Stimulated activated CD8-positive, alpha-beta memory T cell treated with anti-CD3 and anti-CD28 coated beads, Interleukin-12 subunit alpha, Interleukin-12 subunit beta, amount 100 ng/mL, for 4 hours (primary cell): ENCODE measurements at places on chromosomes 6 and 20.

GRCh38 chr6:152746172-152746553 lies 4.4 kb upstream of the VIP start:
- no peak for DNase-seq

DNA sequence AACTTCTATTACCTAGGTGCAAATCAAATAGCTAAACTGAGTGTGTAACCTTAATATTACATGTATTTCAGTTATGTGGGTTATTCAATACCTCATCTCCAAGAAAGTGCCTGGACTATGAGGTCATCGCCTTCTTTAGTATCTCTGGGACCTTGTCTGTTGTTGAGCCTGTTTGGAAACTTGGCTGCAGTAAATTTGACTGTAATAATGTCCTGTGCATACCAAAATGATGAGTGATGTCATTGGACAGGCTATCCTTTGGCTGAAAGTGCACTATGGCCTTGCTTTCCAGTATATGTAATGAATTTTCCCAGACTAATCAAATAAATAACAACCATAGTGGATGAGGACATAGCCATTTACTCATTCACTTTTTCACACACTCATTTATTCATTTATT lies 455.1 kb downstream of the ADGRB3 start:
- no peak for DNase-seq

GRCh38 chr6:41878246-41878645 lies 16.9 kb downstream of the USP49 start:
- DNase-seq = no peak

DNA sequence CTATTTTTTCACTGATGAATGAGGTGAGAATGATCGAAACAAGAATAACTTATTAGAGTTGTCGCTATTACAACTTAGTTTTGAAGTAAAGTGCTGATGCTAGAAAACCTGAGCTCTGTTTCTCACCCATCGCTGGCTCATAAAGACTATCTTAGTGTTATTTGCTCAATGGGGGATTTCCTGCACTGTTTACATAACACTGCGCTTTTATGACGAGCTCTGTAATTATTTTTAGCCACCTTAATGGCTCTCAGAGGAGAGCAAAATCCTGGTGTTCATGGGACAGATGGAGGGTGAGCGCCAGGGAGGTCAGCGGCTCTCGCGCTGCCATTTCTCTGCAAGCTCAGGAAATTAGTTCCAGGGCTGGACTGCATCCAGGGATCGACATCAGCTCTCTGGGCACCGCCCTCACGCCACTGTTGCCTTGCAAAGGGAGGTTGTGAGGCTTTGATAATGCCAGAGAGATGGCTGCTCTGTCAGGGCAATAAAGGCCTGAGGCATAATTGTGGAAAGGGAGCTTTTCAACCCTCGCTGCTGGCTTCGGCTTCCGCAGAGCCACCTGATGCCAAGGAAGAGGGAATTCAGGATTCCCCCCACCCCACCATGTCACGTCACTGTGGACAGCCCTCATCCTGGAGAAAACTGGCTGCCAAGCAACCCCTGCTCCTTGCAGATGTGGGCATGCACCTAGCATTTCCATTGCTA lies 72.0 kb downstream of the DACT2 start:
- no peak for DNase-seq

GRCh38 chr20:13458860-13459451 lies 179.8 kb downstream of the TASP1 start:
- no peak for DNase-seq

GRCh38 chr6:79670789-79671188 lies 39.7 kb downstream of the SH3BGRL2 start:
- no peak for DNase-seq

- DNase-seq = no peak
Observed at GRCh38 chr20:46696791-46697279, 7.6 kb upstream of the TP53RK start.

DNA sequence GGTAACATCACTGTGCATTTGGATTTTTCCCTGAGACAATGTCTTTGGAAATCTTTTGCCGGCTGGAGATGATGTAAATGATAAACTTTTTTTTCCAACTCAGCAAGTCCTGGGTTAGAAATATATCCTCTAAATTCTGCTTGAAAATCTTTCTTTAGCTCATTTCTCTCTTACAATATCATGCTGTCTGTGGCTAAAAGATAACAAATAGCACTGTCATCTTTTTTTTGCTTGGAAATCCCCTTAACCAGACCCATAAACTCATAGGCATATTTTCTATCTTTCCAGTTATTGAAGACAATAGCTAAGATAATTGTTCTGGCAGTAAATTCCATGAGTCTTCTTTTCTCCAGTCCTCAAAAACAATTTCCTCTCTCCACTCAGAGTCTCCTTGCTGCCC lies 481.5 kb downstream of the NKAIN2 start:
- DNase-seq = no peak

DNA sequence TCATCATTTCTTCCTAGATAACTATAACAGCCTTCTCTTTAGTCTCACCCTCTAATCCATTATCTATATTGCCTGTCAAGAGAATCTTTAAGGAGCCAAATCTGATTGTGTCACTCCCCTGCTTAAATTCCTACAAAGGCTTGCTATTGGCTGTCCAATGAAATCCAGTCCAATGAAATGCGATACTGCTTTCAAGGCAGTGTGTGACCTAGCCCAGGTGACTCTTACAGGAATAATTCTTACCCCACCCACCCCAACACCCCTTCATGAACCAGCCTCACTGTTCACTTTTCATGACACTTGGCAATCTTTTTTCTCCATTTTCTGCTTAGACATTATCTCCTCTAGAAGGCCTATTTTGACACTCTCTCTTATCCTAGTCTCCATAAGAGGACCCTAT lies 163.3 kb upstream of the MARCKS start:
- DNase-seq = no peak

DNA sequence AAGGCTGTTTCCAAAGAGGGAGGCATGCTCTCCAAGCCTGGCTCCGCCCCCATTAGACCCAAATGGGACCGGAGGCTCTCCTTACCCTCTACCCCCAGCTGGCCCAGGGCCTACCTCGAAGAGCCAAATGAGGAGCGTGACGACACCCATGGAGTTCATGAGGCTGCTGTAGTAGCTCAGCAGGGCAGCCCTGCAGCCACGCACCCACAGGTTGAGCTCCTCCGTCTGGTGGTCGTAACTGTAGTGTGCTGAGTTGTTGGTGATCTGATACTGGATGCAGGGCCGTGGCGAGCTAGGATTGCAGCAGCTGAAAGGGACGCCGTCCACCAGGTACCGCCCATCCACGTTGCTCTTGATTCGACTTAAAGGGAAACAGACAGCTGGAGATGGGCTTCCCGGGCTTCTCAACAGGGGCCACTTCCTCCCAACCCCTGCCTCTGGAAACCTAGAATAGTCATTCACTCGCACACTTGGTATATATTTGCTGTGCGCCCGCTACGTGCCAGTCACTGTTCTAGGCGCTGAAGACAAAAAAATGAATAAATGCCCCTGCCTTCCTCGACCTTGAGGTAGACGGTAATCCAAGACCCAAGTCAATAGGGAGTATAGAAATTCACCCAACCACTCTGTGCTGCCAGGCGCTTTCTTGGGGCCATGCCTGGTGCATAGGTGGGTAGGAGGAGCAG lies 18.0 kb downstream of the PRPH2 start:
- DNase-seq = no peak

DNA sequence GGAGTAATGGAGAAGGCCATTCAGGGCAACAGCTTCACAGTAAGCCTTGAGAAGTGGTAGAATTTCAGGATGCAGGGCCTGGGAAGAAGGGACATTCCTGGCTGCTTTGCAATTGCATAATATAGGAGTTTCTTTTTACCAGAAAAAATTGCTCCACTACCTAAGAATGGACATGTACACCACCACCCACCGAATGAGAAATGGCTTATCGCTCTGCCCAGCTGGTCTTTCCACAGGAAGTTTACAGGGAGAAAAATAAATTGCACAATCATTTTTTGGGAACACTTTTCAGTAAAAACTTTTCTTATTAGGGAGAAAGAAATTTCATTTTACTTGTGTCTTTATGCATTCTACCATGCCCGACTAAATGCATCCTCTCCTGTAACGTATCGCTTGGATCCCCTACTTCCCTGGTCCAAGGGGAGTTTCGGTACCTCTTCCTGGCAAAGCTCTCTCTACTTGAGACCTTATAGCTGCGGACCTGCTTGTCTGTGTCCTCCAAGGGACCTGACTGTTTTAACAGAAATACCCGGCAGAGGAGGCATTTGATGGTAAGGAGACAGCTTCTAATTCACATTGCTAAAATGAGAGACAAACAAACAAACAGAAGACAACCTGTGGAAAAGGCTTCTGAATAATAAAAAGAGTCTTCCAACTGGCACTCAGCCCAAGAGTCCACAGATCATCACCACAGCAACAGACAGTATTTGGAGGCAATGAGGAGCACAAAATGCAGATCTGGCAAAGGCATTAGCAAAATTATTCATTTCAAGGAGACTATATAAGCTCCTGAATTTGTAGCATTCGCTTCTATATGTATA lies 54.2 kb downstream of the MAP3K5 start:
- DNase-seq = no peak

- no peak for DNase-seq
Observed at GRCh38 chr6:112337209-112337638, 9.9 kb upstream of the RFPL4B start.

DNA sequence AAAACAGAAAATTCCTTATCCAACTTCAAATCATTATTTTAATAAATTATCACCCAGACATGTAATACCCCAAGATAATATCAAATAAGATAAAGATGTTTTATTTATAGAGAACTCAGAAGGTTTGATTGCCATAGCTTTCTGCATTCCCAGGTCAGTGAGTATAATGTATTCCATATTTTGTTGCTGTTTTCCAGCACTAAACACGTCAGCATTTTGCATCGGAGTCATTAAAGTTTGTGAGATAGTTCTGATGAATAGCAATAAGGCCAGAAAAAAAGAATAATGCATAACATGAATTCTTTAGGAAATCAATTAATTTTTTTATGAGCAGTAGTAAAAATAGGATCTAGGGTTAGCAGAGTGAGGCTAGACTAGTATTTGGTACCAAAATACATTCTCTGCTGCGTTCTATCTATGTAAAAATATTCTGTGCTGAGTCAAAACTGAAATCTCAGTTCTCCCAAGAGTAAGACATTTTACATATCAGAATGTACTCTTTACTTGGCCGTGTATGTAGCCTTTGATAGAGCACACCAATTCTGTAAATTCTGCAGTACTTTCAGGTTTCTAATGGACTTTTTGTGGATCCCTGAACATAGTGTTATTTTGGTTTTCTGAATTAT lies 269.9 kb upstream of the AGPAT4 start:
- no peak for DNase-seq

GRCh38 chr20:10769700-10770099 lies 95.9 kb upstream of the JAG1 start:
- no peak for DNase-seq

DNA sequence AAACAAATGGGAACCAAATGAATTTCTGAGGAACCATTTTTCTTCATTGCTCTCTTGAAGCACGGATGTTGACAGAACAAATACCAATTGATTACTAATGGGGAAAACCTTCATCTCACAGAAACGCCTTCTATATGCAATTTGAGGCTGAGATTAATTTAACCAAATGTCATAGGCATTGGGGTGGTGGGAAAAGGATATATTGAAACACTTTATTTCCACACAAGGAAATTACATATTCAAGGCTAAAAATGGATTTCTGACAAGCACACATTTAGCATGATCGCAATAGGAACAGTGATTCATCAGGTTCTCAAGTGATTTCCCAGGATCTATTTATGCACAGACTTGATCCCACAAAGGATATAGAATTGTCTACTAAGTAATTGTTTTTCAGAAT lies 88.9 kb downstream of the COL12A1 start:
- no peak for DNase-seq

DNA sequence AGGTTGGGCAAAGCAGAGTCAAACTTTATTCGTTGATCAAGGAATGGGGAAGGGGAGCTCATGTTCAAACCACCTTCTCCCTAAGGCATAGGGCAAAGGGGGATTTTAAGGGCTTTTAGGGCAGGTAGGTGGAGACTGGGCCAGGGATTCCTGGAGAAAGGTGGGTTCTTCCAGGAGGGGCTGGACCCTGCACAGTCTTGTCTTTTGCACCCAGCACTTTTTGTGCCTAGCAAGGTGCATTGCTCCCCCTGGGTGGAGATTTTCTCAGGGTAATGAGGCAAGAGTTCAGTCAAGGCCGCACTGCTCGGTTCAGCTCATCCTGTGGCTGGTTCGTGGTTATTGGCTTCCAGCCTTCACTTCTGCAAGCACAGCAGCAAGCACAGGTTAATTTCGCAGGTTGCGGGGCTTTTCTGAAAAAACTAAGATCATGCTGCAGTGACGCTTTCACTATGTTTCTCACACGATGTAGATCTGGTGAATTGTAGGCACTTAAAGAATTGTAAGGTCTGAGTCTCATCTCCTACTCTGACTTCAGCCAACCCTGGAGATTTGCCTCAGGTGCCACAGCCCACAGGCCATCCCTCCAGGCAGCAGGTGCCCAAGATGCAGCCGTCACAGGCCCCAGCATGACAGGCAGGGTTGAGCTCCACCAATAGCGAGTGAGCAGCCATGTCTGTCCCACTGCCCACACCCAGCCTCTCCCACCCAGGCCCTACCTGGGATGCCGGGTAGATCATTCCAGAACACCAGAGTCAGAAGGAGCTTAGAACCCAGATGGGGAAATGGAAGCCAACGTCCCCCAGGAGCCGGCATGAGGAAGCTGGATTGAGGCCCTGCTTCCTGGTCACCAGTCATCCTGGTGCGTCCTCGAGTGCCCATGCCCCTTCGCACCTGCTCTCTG lies 37.1 kb downstream of the SUN5 start:
- DNase-seq = no peak

GRCh38 chr6:166540631-166541331 lies 45.7 kb downstream of the RAMACL start:
- DNase-seq = peak; percentile 49

- no peak for DNase-seq
Observed at GRCh38 chr6:73803562-73804241, 107.7 kb downstream of the CD109 start.

- DNase-seq = no peak
Observed at GRCh38 chr20:51535075-51535386, 7.5 kb downstream of the NFATC2 start.

DNA sequence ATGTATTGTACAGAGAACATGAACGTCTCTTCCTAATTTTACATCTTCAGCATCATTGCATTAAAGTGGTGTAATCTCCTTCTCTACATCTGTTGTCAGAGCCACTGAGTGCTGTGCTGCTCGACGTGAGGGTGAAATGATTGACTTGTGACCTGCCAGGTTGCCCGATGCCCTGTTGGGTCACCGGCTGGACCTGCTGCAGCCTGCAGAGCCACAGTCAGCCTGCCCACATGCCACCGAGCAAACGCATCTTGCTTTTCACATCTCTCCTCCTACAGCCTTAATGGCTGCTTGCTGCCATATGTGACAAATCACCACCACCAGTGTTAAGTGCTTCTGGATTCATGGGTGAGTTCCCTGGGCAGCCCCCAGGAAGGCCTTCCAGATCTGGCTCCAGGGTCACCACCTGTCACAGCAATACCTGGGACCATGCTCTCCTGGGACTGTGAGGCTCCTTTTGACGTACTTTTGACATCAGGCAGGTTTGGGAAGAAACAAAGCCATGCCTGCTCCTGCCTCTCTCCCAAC lies 80.3 kb downstream of the ASXL1 start:
- DNase-seq = no peak

GRCh38 chr6:79869184-79869583 lies 78.2 kb downstream of the ELOVL4 start:
- no peak for DNase-seq
